ENCODE measurements at places on chromosomes 7 and 10. TPM values are rescaled to one million over a fixed set of nuclear protein-coding genes. Genes with fewer than 3 reads are reported as not detected.

The SRRM3 gene
- 2.0 TPM for total RNA-seq

The FOXP2 gene
- total RNA-seq = 2.4 TPM

The A1CF gene
- total RNA-seq = not detected

The TMEM139 gene
- total RNA-seq = not detected

The CCL24 gene
- total RNA-seq = 0.28 TPM

The SUGCT gene
- total RNA-seq = 14.9 TPM

The OR2A1 gene
- not detected for total RNA-seq

The GIMAP6 gene
- 0.14 TPM for total RNA-seq

The CYP26C1 gene
- under 0.01 TPM for total RNA-seq

The CISD1 gene
- 23.9 TPM for total RNA-seq

The UBN2 gene
- total RNA-seq = 3.4 TPM

The MKI67 gene
- total RNA-seq = 0.74 TPM

The SEMA3D gene
- total RNA-seq = 12.1 TPM

The HTRA1 gene
- total RNA-seq = 218 TPM

The SH2B2 gene
- total RNA-seq = 1.2 TPM

The PITX3 gene
- 0.18 TPM for total RNA-seq

The ARHGEF5 gene
- total RNA-seq = 0.71 TPM

The CYP26A1 gene
- 0.14 TPM for total RNA-seq

The AEBP1 gene
- 15.5 TPM for total RNA-seq

The SLC25A28 gene
- 23.2 TPM for total RNA-seq

The LIPF gene
- not detected for total RNA-seq

The PLXDC2 gene
- 20.9 TPM for total RNA-seq

The CALCR gene
- not detected for total RNA-seq

The STEAP1B gene
- 6.9 TPM for total RNA-seq

The GTPBP4 gene
- total RNA-seq = 34.0 TPM

The SORBS1 gene
- total RNA-seq = 1.5 TPM

The VAX1 gene
- not detected for total RNA-seq

The GJD4 gene
- not detected for total RNA-seq

The SPDYE2B gene
- not detected for total RNA-seq

The UNCX gene
- total RNA-seq = not detected

The TAF3 gene
- 1.4 TPM for total RNA-seq

The OR2A5 gene
- not detected for total RNA-seq

The GHRHR gene
- not detected for total RNA-seq

The FEZF1 gene
- not detected for total RNA-seq

The WEE2 gene
- total RNA-seq = not detected
